ENCODE measurements at places on chromosomes 2 and 18.

- no peak for DNase-seq
Observed at GRCh38 chr18:67961701-67962440, 445.4 kb upstream of the DSEL start.

DNA sequence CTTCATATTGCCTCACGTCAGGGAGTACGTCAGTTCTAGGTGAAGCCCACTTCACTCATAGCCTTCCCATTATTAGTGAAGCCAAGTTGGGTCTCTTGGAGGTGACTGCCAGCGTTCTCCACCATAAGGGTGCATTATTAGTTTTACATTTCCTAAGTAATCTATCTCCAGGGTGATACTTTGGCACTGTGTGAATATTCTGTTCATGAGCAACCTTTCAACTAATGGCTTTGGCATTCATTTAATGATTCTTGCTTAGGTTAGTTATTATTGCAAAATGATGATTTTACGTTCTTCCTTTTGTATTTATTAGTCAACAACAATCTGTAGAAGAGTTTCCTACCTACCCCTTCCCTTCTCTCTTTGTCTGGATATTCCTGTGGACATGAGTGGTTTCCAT is 97.5 kb downstream of the MAP4K4 start:
- no peak for DNase-seq

GRCh38 chr2:75337619-75338018 is 138.3 kb upstream of the TACR1 start:
- no peak for DNase-seq

GRCh38 chr18:45981821-45982220 is 14.7 kb upstream of the EPG5 start:
- DNase-seq, result no peak

GRCh38 chr2:6355886-6356761 is 509.6 kb downstream of the CMPK2 start:
- DNase-seq, result no peak

GRCh38 chr2:242034996-242035814 is 165.7 kb downstream of the RTP5 start:
- no peak for DNase-seq

DNA sequence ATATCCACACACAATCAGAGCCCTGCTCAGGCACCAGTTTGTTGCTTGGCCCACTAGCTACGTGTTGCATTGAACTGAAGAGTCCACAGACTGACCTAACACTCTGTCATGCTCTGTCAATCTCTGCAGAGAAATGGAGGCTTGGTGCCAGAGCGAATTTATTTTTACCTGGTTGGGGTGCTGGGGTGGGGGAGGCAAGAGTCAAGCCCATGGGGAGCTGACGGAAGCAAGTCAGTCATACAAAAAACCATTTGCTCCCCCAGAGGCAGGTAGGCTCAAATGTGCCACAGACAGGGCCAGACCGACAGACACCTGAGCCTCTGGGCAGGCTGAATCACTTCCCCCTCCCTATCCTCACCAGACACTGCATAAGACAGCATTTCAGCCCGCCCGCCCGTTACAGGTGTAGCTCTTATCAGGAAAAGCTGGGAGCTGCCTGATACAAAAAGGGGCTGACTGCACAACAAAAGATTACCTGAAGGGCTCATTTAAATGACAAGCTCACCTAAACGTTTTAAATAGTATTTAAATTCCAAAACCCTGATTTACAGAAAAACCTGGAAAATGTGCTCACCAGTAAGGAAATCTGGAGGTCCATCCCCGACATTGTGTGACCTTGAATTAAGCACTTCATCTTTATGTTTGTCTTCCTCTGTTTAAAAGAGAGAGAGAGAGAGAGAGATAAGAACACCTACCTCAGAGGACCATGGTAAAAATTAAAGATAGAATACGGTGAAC is 2.1 kb upstream of the PCBP1 start:
- no peak for DNase-seq

GRCh38 chr2:9255416-9255815 is 48.8 kb downstream of the ASAP2 start:
- DNase-seq, result no peak

DNA sequence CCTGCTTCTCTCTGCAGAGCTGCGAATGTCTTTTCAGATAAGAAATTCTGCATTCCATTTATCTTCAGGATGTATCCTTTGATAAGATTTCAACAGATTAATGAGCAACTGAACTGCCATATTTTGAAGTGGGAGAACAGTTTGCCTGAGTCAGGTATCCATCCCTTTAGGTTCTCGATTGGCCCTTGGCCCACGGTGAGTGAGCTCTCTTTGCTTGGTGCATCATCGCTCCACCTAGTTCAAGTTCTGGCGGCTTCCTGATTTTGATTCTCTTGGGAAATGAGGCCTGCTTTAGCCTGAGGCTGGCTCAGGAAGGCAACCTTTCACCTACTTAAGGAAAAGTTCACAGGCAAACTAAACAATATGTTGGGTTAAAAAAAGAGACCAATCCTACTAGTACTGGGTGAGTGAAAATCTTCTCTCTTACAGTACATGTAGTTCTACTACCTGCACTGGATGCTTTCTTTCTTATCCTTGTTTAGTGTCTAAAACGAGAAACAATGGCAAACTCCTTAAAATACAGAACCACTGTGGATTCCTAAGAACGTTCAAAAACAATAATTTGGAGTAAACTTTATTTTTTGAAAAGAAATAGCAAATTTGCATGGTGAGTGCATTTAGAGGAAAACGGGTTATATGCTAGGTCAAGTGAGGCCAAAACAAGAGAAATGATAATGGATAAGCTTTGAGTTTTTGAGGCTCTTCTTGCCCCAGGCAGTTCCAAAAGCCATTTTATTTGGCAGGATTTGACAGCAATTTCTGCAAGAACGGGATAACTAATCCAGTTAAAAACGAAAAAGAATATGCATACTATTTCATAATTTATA is 837 bp upstream of the ACSL3 start:
- DNase-seq, result peak; percentile 46

DNA sequence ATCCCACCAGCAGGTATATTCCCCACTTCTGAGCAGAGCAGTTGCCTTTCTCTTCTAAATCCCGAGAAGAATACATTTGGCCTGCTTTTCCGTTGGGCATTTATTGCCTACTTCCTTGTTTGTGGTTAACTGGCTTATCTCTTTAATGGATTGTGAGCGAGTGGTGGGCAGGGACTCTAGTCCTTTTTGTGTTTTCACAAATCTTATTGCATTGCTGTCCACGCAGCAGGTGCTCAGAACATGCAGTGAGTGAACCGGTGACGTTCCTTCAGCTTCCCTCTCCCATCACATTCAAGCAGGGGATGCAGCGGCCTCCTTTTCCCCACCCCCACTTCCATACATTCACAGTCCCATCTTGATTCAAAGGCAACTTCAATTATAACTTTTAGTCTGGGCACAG is 28.9 kb upstream of the GAREM2 start:
- DNase-seq, result no peak

DNA sequence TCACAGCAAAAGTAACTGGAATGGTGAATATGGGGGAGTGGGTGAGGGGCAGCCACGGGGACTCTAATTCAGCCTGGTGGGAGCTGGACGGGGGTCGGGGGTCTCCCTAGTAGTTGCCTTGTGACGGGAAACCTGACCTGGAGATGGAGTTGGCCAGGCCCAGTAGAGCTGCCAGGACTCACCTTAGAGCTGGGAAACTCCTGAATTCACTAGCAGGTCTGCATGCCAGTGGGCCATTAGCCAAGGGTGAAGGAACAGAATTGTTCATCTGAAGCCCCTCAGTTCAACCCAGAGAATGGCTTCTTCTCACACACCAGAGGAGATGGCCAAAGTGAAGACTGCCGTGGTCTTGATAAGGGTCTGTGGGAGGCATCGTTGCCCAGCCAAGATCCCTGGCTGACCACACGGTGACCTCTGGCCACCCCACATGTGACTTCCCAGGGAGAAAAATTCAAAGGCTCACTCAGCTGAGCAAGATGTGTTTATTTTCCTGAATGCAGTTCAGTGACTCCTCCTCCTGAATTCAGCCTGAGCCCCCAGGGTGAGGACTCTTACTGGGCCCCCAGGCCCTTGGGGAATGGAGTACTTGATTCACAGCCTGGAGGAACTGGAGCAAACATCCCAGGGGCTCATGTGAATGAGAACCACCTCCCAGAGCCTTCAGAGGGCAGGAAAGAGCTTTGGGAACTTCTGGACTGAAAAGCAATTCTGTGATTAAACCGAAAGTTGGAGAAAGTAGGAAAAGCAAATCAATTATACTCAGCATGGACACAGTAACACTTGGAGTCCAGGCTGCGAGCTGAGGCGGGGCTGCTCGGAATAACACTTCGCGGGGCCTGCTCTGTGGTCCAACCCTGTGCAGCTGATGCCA is 25.2 kb downstream of the MOCOS start:
- no peak for DNase-seq

- DNase-seq, result no peak
Observed at GRCh38 chr18:42780171-42780570, 335.3 kb downstream of the RIT2 start.

DNA sequence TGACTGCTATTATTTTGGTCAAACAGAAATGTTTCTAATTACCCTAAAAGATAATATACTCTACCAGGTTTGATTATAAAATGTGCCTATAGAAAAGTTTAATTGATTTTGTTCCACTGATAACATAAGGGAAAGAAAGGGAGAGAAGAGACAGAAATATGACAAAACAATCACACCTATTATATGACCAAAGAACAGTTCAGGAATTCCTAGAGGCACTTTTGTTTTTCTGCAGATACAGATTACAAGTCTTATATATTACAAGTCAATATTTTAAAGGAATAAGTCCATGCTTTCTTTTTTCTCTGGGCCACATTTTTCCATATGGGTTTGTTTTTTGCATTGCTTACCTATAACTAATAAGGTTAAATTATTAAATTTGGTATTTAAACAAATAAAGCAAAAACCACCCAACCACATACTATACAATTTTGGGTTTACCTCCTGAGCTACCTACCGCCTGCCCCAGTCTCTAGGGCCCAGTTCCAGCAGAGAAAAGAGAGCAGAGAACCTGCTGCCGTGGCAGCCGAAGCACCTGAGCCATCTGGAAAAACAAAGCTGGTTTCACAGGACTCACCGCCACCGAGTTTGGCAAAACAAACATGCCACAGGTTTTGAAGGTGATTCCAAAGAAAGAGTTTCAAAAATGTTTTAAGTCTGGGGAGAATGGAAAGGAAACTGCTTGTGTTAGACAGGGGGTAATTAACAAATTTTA is 92.1 kb downstream of the DYM start:
- no peak for DNase-seq

- peak; percentile 65 for DNase-seq
Observed at GRCh38 chr2:101546376-101547058, 71.6 kb upstream of the RFX8 start.

DNA sequence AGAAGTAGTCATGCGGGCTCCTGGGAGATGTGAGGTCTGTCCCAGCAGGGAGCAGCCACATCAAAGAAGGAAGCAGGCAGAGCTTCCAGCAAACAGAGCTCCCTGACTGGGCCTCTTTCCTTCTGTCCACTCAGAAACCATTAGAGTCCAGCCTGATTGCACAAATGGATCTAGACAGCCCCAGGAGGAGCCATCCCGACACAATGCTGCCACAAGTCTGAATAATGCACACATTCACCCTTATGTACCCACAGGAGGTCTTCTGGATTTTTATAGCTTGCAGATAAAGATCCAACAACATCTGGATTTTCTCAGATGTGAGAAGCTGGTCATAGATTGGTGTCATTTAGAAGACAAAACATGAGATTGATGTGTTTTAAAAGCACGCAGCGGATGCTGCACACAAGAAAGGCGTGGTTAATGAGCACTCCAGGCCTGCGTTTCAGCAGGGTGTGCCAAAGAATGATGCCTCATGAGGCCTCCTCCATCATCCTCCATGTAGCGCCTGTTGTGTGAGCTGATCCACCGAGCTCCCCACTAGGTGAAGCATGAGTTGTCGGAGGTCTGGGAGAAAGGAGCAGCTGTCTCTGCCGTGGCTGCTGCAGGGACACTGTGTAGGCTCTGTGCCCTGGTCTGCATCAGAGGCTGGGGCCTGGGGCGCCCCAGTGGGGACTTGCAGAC is 60.6 kb downstream of the MTCL1 start:
- no peak for DNase-seq

DNA sequence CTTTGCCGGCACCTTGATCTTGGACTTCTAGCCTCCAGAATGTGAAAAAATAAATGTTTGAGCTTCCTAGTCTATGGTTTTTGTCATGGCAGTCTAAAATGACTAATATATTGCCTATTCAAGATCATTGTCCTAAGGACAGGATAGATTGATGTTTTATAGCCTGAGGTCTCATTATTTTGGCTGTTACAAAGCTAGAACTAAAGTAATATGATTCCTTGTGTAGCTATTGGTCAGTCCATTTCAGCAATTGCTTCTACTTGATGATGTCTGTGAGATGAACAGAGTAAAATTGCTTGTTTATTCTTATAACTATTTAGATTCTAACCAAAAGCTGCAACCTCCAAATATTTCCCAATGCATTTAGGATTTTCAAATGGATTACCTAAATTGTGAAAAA is 145.0 kb downstream of the HRH4 start:
- no peak for DNase-seq

DNA sequence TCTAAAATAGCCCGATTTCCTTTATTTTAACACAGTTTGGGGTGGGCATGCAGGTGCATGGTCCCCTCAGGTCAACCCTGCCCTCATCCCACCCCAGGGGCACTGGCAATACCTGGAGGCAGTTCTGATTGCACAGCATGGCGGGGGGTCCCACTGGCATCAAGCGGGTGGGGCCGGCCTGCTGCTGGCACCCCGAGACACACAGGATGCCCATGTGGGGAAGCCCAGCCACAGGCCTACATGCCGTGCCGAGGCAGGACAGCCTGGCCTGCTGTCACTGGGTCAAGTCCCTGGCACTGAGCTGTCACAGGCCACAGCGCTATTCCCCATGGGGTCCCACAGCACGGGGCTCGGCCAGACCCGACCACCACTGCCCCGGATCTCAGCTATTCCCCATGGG is 11.9 kb upstream of the KCNG2 start:
- no peak for DNase-seq

- no peak for DNase-seq
Observed at GRCh38 chr2:149224543-149224942, 105.8 kb upstream of the LYPD6 start.

DNA sequence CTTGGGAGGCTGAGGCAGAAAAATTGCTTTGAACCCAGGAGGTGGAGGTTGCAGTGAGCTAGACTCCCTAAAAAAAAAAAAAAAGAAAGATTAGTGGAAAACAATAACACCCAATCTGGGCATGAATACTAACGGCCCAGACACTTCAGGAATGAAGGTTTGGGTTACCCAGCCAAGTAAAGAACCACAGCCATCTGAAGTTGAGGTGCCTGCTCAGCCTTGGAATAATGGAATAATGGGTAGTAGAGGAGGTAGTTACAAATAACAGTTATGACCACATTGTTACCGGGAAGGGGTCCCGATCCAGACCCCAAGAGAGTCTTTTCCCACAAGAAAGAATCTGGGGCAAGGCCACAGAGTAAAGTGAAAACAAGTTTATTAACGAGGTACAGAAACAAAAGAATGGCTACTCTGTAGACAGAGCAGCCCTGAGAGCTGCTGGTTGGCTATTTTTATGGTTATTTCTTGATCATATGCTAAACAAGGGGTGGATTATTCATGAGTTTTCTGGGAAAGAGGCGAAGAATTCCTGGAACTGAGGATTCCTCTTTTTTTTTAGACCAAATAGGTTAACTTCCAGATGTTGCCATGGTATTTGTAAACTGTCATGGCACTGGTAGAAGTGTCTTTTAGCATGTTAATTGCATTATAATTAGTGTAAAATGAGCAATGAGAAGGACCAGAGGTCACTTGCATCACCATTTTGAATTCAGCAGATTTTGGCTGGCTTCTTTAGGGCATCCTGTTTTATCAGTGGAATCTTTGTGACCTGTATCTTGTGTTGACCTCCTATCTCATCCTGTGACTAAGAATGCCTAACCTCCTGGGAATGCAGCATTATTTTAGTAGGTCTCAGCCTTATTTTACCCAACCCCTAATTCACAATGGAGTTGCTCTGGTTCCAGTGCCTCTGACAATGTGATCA is 96.2 kb upstream of the HAAO start:
- DNase-seq, result no peak
